ENCODE measurements at places on chromosomes 1 and 21.

GRCh38 chr1:234725177-234726132 lies 115.5 kb upstream of the IRF2BP2 start:
- DNase-seq = peak; percentile 47

DNA sequence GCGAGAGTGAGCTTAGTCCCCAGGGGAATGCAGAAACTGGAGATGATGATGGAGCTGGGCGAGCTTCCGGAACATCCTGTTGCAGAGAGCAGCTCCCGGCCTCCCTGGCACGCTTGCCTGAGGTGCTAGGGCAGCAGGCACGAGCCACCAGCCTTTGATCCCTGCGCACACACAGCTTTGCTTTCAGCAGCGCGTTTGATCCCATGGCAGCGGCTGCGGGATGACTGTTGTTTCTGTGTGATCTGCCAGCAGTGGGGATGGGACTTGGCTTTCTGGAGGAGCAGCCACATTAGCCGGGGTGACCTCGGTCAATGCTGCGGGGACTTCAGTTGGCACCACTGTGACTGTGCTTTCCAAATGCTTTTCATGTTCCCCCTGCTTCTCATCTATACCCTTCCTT lies 193.2 kb downstream of the KAZN start:
- no peak for DNase-seq

GRCh38 chr1:2820731-2821372 lies 19.4 kb upstream of the TTC34 start:
- DNase-seq = no peak

- no peak for DNase-seq
Observed at GRCh38 chr1:71307451-71307850, 226.6 kb upstream of the ZRANB2 start.

DNA sequence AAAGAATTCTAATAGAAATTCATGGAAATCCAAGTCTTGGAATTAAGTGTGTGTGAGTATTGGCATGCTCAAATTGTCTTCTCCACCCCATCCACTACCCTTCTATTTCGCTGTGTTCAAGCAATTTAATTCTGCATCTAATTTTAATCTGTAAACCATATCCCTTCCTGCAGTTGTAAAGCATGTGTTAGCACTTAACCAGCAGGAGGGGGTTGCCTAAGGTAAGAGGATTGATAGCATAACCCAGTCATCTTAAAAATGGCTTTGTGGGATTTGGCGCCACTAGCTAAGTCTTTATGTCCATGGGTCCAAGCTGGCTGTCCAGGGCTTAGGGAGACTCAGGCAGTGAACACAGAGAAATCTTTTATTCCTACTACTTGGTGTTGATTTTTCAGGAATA lies 210.3 kb downstream of the PTPRC start:
- no peak for DNase-seq

DNA sequence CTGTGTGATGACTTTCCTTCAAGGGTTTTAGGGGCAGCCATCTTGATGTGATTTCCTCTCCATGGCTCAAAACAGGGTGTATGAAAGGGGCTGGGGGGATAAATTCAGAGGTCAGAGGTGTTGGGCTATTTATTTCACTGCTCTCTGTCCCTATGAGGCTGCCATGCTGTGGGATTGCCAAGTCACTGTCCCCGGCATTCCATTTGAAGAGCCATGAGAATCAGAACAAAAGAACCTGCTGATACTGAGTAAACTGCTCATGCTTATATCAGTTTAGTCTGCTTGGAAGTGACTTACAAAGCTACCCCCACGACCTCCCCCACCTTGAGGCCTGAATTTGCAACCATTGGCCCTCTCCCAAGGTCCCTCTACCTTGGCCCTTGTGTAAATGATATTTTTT lies 72.3 kb upstream of the UBE2U start:
- DNase-seq = no peak
